SW 1271 (cell line): ENCODE measurements at places on chromosomes 2 and 18.

DNA sequence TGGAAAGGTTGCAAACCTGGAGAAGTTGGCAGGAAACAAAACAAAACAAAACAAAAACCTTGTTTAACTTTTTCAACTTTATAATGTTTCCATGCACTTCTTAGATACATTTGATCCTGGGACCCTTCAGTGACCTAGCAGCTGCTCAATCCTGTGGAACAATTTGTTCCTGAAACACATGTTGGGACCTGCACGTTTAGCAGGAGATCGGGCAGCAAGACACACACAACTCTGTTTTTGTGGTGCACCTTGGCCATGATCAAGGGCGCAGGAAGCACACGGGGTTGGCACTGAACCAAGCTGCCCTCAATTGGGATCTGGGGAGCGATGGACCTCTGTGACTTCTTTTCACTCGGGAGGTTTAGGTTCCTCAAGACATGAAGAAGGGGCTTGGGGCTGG lies 268.7 kb downstream of the LOXHD1 start:
- DNase-seq: no peak

DNA sequence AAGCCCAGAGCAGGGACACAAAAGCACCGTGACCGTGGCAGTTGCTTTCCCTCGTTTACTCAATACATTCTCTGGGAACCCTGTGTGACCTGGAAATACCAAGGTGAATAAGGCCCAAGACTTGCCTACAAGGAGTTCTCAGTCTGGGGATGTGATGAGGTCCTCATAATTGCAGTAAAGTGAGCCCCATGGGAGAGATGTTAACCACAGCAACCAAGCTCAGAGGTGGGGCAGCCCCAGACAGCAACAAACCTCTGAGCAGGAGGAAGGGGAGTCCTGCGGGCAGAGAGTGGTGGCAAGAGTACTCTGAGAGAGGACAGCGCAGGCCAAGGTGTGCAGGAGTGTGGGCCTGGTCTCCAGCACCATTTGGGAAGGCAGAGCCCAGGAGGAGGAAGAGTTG lies 91.6 kb downstream of the TTC32 start:
- no peak for DNase-seq

DNA sequence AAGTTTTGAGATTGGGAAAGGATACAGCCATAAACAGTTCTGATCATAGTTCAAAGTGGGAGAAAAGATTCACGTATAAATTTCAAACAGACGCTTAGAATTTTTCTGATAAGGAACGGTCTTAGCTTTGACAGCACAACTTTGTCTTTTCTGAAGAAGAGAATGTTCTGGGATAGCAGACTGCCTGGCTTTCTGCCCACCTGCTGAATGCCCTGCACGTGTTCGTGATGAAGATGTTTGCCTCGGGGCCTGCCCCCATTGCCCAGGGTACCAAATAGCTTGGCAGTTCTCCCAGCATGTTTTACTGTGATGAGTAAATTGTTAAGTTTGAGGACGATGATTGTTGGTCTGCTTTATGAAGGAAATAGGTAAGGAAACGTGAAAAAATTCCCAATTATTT lies 4.6 kb downstream of the MRPL33 start:
- DNase-seq: no peak

- no peak for DNase-seq
Observed at GRCh38 chr2:102480285-102481195, 7.5 kb downstream of the SLC9A4 start.

DNA sequence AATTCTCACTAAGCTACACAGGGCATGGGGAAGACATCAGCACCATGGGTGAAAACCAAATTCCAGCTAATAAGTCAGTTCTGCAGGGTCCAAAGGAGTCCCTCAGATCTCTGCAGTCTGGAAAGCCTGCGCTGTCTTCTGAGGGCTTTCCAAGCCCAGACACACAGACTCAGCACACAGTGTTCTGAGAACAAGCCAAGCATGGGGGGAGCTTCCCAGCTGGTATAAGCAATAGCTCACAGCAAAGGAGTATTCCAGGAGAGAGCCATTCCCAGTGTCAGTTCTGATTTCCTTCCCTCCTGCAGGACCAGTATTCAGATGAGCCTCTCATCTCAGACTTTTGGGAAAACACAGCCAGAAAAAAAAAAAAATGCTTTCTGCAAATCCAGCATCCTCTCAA lies 370.8 kb downstream of the TNS1 start:
- DNase-seq: no peak

DNA sequence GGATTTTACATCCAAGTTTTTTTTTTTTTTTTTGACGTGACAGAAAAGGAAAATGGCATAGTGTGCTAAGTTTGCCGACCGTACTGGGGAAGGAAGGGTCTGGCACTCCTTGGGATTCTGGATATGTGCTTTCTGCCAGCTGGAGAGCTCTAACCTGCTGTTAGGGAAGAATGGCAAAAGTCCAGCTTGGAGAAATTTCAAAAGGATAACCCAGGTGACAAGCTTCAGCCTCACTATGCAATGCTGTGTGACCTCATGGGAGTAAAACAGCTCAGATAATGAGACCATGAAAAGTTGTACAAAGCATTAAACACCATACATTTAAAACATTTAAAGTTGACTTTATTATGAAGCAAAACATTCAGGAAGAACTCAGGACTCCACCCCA lies 10.3 kb upstream of the GPR45 start:
- DNase-seq: no peak
